ENCODE measurements at places on chromosomes 12 and 14.

GRCh38 chr12:5716976-5717375 lies 228.1 kb downstream of the ANO2 start:
- no peak for DNase-seq

DNA sequence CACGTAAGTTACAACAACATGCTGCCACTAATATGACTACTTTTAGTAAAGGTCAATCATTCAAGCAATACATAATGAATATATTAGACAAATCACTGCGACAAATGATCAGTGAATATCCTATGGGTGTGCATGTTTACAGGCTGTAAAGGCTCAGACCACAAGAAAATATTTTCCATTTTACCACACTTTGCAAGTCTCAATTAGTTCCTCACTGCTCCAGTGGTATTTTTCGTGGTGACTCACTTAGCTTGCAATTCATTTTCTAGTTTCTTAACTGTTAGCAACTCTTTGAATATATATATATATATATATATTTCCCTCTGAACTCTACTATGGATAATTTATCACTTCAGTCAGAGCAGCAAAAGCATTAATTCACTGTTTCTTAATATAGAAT lies 96.9 kb downstream of the EML5 start:
- peak; percentile 37 for DNase-seq

DNA sequence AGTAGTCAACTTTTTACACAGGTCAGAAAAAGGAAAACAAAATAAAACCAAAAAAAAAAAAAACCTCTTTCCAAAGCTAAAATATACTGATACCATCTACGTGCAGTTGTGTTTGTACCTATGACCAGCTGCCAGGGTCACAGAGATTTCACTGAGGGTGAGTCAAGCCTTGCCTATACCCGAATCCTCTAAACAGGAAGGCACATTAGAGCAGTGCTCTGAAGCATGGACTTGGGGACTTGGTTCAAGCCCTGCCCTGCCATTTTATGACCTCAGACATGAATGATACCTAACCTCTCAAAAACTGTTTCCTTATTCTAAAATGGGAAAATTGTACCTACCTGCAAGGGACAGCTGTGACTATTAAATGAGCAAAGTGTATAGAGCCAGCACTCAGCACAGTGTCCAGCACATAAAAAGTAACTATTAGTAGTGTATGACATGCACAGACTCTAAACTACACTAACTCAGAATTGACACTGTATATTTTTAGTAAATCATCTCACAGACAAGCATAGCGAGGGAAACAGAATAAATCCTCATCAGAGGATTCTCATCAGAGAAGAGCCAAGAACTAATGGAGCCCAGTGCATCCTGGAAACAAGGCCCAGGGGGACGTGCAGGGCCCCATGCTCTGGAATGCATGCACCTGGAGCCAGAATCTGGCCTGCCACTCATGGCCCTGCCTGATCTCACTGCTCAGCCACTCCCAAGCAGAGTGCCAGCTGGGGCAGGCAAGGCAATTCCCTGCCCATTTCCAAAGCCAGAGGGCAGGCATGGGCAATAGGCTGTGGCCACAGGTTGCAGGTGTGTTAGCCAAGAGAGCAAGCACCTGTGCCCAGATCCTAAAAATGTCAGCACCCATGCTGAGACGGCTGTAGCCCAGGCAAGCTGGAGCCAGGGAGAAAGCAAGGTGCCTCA lies 57.0 kb downstream of the NT5DC3 start:
- DNase-seq, result no peak

DNA sequence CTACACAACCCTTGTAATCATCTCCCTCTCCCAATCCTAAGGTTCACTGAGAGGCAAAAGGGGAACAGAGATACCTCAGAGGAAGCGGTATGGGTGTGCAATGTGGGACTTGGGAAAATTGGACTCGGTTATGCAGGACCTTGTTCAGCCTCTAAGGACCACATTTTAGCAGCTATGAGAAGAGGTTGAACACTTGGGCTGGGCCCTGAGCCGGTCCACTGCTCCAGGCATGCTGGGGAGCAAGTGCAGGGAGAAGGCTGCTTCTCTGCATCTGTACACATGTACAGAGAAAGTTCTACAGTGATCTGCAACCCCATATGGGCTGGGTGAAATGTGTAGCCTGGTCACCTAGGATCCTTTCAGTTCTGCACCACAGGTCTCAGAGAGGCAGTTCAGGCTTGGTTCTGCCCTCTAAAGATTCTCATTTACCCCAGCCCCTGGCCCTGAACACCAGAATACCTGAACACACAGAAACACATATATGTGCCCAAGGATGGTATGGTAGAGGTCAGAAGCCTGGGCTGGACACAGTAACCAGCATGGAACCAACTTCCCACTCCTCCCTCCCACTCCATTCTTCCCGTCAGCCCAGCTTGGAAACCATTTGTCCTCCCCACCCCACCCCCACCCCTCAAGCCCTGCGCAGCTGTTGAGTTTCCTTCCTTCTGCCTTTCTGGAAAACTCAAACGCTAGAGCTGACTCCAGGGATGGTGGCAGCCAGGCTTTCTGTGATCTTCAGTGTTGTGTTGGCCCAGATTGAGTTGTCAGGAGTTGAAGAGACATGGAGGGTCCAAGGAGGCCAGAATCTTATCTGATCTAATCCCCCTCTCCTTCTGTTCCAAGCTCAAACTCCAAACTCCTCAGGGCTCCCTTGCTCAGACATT lies 10.4 kb downstream of the HOXC5 start:
- DNase-seq, result no peak

- DNase-seq, result no peak
These were observed 165.5 kb upstream of the CCND2 start for GRCh38 chr12:4107911-4108697.

GRCh38 chr14:76786601-76787000 lies 25.3 kb downstream of the VASH1 start:
- no peak for DNase-seq

DNA sequence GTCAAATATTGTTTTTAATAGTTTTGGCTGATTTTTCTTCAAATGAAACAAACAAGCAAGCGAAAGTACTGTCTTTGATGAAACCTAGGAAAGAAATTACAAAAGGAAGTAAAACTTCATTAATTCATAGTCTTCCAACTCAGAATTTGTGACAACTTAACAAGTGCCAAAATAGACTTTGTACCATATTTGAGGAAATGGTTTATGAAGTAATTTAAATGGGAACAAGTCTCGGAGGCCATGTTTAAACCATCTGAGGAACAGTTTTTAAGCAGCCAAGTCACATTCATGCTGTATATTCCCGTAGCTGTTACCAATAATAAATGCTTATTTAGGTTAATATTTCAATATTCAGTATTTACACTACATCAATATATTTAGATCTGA lies 745 bp upstream of the ARHGDIB start:
- DNase-seq, result no peak

DNA sequence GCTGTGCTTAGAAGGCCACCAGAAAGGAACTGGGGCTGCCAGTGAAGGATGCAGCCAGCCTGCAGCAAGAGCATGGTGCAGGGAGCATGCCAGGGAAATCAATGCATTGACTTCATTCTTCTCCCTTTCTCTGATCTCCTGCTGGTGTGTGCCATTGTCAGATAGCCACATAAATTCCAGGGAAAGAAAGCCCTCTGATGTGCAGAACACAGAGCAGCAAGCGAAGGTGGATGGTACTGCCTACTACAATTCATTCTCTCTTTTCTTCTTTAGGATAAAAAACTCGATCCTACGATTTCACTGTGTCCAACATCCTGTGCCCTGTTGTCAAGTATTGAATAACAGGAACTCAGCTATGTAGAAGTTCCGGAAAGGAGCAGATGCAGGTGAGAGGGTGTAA lies 446.7 kb upstream of the TMEM132C start:
- no peak for DNase-seq

DNA sequence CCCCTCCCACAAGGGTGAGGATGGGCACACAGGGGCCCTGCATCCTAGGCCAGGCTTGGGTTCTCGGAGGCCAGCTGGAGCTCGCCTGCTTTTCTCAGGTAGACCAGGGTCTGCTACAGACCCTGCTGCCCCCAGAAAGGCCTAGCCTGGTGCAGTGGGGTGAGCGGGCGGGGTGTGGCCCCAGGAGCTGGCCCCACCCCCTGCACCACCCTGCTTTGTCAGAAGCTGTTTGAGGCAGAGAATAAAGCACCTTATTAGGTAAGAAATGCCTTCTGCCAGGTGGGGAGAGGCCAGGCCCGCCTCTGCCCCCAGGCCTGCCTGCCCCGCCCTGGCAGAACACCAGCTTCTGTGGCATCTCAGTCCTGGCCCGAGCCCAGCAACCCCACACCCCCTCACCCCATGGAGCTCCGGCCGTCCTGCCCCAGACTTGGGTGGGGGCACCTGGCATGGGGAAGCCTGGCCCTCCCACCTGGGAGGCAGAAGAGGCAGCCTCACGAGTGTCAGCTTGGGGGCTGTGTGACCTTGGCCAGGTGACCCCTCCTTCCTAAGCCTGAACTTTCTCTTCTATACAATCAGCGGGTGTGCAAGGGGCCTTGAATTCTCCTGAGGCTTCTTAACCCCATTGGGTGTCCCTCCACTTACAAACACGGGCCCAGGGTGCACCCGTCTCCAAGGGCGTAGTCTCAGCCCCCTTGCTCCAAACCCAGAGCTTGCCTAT lies 43.2 kb downstream of the KRT80 start:
- DNase-seq, result no peak

DNA sequence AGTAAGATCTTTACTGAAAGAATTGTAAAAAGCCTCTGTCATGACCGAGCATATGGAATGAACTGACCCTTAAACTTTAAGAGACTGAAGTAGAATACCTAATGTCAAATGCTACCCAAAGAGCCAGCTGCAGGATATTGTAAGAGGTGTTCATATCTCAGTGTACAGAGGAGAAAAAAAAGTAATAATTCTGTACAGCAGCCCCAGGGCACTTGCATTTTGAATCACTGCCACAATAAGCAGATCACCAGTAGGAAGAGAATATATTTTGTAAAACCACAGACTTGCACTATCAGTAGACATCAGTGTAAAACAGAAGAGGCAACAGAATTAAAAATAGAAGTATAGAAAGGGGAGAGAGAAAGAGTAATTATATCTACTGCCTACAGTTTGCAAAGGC lies 162.6 kb downstream of the PPFIA2 start:
- no peak for DNase-seq

- DNase-seq, result no peak
These were observed 250.4 kb downstream of the TMTC2 start for GRCh38 chr12:82937151-82937550.

- DNase-seq, result peak; percentile 46
These were observed 24.1 kb downstream of the ANKRD13A start for GRCh38 chr12:110023059-110023980.

DNA sequence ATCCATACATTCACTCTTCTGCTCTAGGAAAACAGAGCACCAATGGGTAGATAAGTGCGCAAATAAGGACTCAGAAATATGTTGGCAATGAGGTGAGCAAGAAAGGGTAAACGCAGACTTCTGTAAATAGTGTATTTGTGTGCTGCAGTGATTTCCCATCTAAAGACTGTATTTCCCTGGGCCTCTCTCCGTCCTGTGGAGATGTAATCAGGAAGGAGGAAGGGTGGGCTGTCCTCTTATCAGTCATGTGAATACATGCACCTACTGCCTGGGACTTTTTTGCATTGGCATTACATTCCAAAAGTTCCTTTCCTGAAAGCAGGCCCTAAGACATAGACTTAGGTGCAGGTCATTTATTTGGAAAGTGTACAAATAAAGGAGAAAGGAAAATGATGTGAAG lies 114.5 kb downstream of the OTOGL start:
- DNase-seq, result no peak

GRCh38 chr14:92549105-92549858 lies 35.7 kb downstream of the RIN3 start:
- no peak for DNase-seq

DNA sequence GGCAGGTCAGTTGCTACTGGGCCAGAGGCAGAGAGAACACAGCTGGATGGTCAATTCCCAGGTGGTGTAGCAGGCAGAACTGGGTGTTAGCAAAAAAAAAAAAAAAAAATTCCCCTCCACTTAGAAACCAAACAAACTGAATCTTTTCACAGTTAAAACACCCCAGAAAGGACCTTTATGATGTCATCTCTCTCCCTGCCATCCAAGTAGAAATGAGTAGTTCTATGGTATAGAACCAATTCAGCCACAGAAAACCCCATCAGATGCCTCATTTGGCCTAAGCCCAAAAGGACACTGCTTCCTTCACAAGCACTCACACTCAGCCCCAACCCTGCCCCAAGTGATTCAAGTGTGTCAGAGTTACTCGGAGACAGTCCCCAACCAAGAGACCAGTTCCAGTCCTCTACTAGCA lies 230.8 kb downstream of the DPF3 start:
- DNase-seq, result no peak

DNA sequence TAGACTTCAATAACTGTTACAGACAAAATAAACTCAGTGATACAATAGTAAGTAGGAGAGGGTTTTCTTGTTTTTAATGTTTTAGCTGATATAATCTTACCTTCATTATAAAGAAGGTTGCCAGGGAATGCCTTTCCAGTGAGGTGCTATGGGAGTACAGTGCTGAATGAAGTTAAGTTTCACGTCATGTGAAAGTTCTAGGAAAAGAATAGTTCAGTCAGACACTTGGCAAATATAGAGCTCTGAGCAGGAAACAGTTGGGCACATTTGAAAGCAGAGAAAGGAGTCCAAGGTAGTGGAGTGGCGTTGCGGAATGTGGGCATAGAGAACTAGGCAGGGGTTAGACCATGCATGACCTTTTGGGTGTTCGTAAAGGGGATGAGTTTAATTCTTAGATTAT lies 88.6 kb upstream of the DCN start:
- DNase-seq, result no peak

GRCh38 chr14:65303899-65304222 lies 108.7 kb upstream of the FUT8 start:
- DNase-seq, result no peak

GRCh38 chr12:90970911-90971310 lies 15.9 kb upstream of the CCER1 start:
- no peak for DNase-seq

GRCh38 chr14:23043754-23044153 lies 1.7 kb downstream of the PSMB11 start:
- DNase-seq, result no peak

DNA sequence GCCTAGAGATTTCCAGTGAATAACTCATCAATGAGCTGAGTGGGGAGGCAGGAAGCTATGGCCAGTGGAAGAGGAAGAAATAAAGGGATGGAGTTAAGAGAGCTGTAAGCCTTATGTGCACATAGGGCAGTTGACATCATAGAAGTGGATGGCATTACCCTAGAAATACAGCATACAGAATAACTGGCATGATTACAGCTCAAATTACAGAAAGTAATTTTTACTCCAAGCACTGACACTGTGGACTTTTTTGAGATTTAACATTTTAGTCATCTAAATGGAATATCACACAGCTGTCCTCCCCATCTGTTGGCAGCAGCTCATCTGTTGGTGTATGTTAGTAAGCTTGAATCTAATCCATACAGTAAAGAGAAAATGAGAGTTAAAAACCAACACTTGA lies 5.4 kb upstream of the IPO8 start:
- DNase-seq, result no peak

Measured in HFFc6 (cell line).